ENCODE measurements at places on chromosomes 12 and 14. TPM values are rescaled to one million over a fixed set of nuclear protein-coding genes. Genes with fewer than 3 reads are reported as not detected.

DNA sequence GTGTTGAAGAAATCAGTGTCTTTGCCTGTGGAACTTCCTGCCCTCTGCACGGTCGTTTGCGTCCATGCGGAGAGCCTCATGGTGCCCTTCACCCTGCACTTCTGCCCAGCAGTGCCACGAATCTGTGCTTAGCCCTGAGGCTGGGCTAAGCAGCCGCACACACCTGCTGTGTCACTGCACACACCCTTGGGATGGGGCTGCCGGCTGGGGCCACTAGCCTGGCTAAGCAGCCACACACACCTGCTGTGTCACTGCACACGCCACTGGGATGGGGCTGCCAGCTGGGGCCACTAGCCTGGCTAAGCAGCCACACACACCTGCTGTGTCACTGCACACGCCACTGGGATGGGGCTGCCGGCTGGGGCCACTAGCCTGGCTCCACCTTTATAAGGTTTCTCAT is 188.5 kb downstream of the KIF26A start:
- peak; percentile 48 for DNase-seq
- H3K36me3 ChIP-seq: no peaks in the 10 kb centered on the region
- H3K27ac ChIP-seq: no peak overlapping the region
- no peak overlapping the region for H3K4me3 ChIP-seq
- no peaks in the 10 kb centered on the region for H3K27me3 ChIP-seq
- H3K4me1 ChIP-seq: no peaks in the 10 kb centered on the region

DNA sequence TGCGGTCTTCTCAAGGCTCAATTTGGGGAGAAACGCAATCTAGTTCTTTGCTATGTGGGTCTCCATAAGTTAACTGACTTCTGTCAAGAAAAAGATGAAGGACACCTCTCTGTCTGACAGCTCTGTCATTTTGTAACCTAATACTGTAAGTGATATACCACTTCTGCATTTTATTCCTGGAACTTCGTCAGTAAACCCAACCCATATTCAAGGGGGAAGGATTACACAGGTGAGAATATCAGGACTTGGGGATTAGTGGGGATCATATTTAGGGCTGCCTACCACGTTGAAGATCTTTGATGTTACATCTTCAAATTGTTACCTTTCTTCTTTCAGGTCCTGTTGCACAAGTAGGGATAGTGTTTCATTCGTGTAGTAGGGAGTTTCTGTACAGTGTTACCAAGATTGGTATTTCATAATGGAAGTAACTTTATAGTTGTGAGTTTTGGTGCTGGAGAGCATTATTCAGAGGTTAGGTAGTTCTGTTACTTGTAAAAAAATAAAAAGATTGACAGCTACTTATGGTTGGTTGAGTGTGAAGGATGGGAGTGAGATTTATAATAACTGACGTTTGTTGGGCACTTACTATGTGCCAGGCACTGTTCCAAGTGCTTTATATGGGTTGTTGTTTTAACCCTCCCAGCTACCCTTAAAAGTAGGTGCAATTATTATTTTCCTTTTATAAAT is 1.6 kb downstream of the TMEM260 start:
- no peaks in the 10 kb centered on the region for H3K27me3 ChIP-seq
- DNase-seq: no peak
- peaks cover 17% of the 10 kb centered on the region for H3K4me1 ChIP-seq

DNA sequence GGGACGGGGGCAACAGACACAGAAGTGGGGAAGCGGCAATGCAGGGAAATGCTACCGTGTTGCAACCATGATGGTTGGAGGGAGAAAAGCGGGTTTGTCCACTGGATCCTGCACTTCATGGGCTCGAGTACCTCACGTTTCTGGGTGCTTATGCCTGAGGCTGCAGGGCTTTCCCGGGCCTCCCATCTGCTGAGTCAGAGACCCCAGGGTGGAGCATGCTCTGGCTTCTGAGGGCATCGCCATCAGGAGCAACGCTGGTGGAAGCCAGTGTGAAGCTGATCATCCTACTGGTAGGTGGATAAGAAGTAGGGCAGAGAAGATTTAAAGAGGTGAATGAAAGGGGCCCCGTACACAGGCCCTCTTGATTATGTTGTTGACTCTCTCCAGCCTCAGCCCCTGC is 5.0 kb upstream of the ADGRD1 start:
- no peak overlapping the region for H3K4me3 ChIP-seq
- H3K36me3 ChIP-seq: no peaks in the 10 kb centered on the region
- DNase-seq: peak; percentile 68
- H3K27ac ChIP-seq: no peak overlapping the region
- H3K27me3 ChIP-seq: peaks cover 6% of the 10 kb centered on the region

The CLEC1B gene
- total RNA-seq: not detected

The NEUROD4 gene
- not detected for total RNA-seq

The CD4 gene
- total RNA-seq: 0.60 TPM

DNA sequence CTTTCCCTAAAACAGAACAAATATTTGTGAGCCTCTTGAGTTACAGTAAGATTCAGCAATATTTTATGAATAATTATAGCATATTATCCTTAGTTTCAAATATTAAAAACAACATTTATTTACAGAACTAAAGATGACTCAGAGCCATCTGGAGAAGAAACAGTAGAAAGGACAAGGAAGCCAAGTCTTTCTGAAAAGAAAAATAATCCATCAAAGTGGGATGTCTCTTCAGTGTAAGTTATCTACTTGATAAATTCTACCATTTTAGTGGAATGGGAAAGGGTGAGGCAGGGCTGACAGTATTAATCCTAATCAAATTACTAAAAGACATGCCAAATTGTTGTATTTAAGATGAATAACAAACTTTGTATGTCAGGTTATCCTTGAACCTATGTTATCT is 88.1 kb downstream of the DNAI7 start:
- no peak for DNase-seq
- no peak overlapping the region for H3K27ac ChIP-seq
- no peaks in the 10 kb centered on the region for H3K27me3 ChIP-seq
- H3K4me1 ChIP-seq: peaks cover 6% of the 10 kb centered on the region
- H3K4me3 ChIP-seq: no peak overlapping the region

- H3K27me3 ChIP-seq: no peaks in the 10 kb centered on the region
- peaks cover 3% of the 10 kb centered on the region for H3K36me3 ChIP-seq
- no peak overlapping the region for H3K4me3 ChIP-seq
Measured at GRCh38 chr14:80787876-80788275, 153.7 kb downstream of the CEP128 start.

DNA sequence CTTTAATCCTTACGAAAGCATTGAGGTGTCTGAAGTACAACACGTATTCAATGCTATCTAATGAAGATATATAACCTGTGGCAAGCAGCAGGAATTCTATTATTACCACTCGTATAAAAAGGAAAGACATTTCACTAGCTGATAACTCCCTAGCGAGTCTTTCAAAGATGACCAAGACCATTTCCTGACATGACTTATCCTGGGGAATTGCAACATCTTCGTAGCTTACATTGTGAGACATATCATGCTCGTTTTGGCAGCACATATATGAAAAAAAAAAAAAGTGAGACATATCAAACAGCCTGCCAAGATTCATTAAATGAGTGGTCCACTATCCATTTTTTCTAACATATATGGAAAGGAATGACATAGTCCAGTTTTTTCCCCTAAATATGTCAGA is 337.0 kb downstream of the FSCB start:
- no peaks in the 10 kb centered on the region for H3K27me3 ChIP-seq
- DNase-seq: no peak
- no peaks in the 10 kb centered on the region for H3K4me1 ChIP-seq
- H3K4me3 ChIP-seq: no peak overlapping the region

DNA sequence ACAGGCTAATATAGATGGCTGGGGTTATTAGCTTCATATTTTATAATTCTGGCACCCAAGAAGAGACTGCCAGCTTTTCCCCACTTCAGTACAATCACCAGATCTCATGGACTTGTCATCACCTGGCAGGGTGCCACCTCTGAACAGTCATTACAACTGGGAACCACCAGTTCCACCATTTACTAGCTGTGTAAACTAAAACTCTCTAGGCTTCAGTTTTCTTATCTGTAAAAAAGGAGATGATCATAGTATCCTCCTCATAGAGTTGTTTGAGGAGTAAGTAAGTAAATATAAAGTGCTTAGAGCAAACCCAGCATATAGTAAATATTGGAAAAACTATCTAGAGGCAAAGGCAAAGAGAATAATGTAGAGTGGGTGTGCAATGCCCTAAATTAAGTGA is 19.3 kb downstream of the CPNE8 start:
- no peaks in the 10 kb centered on the region for H3K27me3 ChIP-seq
- DNase-seq: no peak
- H3K36me3 ChIP-seq: no peaks in the 10 kb centered on the region
- no peak overlapping the region for H3K4me3 ChIP-seq
- no peak overlapping the region for H3K27ac ChIP-seq
- no peaks in the 10 kb centered on the region for H3K4me1 ChIP-seq

DNA sequence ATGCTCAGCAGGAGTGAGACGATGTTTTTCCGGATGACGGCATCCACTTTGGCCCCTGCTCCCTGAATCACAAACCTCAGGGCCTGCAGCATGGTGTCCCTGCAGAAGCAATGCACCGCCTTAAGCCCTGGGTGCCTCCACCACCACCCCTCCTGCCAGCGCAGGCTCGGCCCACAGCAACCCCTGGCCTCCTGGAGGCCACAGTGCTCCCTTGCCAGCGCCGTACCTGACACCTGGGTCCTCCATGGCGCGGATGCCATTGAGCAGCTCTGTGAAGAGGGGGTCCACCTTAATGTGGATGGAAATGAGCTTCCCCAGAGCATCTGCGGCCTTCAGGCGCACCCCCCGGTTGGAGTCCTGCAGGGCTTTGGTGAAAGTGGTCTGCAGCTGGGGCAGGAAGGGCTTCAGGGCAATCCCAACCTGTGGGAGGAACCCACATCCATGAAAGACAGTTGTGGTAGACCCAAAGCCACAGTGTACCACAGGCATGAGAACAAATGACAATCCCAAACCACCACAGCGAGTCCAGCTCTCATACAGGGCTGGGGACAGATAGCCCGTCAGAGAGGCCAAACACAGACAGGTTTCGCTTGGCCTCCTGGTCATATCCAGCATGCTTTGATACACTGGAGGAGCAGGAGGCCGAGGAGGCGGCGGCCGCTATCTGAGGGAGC is 17.9 kb upstream of the RAB35 start:
- no peak for DNase-seq
- H3K27me3 ChIP-seq: no peaks in the 10 kb centered on the region
- H3K4me1 ChIP-seq: no peaks in the 10 kb centered on the region
- H3K36me3 ChIP-seq: peaks cover 35% of the 10 kb centered on the region
- no peak overlapping the region for H3K27ac ChIP-seq

- DNase-seq: no peak
- H3K36me3 ChIP-seq: peaks cover 5% of the 10 kb centered on the region
- H3K27ac ChIP-seq: no peak overlapping the region
- H3K27me3 ChIP-seq: no peaks in the 10 kb centered on the region
- no peaks in the 10 kb centered on the region for H3K4me1 ChIP-seq
Measured at GRCh38 chr14:65718629-65719028, 306.1 kb downstream of the FUT8 start.

- H3K4me3 ChIP-seq: no peak overlapping the region
- H3K27ac ChIP-seq: peak overlapping the region; percentile 73
- H3K27me3 ChIP-seq: peaks cover 2% of the 10 kb centered on the region
- H3K36me3 ChIP-seq: no peaks in the 10 kb centered on the region
- H3K4me1 ChIP-seq: peaks cover 26% of the 10 kb centered on the region
Measured at GRCh38 chr12:93050026-93050747, 121.1 kb upstream of the EEA1 start.

The TMPRSS12 gene
- not detected for total RNA-seq

The NPAS3 gene
- total RNA-seq: 2.4 TPM

The CD163 gene
- total RNA-seq: not detected

The PAPLN gene
- total RNA-seq: 44.3 TPM

The SLC11A2 gene
- total RNA-seq: 42.6 TPM

The TCTN2 gene
- 13.7 TPM for total RNA-seq

The BDKRB1 gene
- not detected for total RNA-seq

The TMTC1 gene
- 35.3 TPM for total RNA-seq

DNA sequence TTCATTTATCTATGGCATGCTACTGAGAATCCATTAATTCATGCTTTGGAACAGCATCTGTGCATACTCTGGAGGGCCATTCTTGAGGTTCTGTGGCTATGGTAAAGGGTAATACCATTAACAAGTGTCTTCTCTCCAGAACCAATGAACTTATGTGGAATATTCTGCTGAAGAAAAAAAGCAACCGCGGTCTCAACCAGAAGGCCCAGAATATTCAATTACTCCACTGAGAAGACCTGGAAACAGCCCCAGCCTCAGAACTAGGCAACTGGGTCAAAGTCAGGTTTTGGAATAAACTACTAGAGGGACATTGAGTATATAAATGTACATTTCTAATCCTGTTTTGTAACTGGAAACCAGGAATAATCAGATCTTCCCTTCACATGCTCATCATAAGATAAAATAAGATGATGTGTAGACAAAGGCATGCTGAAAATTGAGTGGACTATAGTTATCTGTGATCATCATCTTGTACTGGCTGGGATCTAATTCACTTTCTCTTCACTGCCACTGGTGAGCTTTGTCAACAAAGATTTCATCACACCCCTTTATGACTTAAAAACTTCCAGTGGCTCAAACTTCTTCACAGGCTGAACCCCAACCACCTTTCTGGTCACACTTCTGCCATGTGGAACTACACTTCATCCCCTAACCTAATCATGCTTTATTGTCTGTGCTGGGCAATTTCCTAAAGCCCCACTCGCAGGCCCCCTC is 6.0 kb downstream of the SPTB start:
- no peaks in the 10 kb centered on the region for H3K4me1 ChIP-seq
- H3K4me3 ChIP-seq: no peak overlapping the region
- DNase-seq: no peak
- H3K27me3 ChIP-seq: peaks cover 82% of the 10 kb centered on the region
- no peaks in the 10 kb centered on the region for H3K36me3 ChIP-seq

- H3K27ac ChIP-seq: no peak overlapping the region
- no peaks in the 10 kb centered on the region for H3K36me3 ChIP-seq
- H3K4me1 ChIP-seq: no peaks in the 10 kb centered on the region
- no peak for DNase-seq
Measured at GRCh38 chr12:130485291-130486145, 147.8 kb downstream of the PIWIL1 start.

- peak overlapping the region; percentile 89 for H3K4me3 ChIP-seq
- peaks cover 4% of the 10 kb centered on the region for H3K36me3 ChIP-seq
- DNase-seq: peak; percentile 86
Measured at GRCh38 chr12:1691123-1692007, 495 bp downstream of the ADIPOR2 start.

The FAM181A gene
- total RNA-seq: not detected

All from osteocyte (in vitro differentiated cells).